ENCODE measurements at places on chromosomes 3 and 15.

DNA sequence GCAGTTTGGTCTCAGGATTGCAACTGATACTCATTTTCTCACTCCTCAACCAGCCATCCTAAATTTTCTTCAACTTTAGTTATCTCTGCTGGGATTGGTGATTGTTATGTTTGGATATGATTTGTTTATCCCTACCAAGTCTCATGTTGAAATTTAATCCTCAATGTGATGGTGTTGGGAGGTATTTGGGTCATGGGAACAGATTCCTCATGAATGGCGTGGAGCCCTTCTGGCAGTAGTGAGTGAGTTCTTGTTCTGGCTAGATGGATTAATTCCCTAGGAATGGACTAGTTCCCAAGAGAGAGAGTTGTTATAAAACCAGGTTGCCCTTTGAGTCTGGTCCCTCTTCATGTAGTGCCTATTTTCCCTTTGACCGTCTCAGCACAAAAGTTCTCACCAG is 399.9 kb downstream of the SQOR start:
- no peak for DNase-seq

DNA sequence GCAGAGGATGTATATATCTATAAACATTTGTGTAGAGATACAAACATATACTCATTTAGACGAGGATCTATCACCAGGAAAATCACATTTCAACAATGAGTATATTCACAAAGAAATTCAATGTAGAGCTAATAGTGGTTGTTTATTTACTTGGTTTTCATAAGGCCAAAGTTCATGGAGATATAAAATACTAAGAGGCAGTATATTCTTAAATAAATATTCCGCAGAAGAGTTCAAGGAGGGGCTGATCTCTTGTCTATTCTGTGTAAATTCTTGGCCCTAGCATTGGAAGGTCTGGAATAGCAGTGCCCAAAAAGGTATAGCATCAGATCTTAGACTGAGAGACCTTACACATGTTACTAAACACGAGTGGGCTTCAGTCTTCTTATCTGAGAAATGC is 122.1 kb downstream of the EDEM1 start:
- no peak for DNase-seq

DNA sequence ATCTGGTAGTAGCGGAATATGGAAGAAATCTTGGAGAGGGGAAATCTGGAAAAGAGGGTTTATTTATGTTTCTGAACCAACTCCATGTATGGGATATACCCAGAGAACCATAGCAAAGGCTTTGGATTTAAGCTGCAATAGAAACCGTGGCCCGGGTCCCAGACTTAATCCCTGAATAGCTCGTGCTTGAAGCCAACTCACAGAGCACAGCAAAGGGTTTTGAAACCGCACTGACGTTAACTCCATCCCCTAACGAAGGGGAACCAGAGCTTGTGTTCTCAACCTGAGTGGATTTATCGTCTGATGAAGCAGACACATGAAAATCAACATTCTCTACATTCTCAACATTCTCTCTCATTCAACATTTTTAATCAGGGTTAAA is 154.6 kb downstream of the APBA2 start:
- DNase-seq: no peak

DNA sequence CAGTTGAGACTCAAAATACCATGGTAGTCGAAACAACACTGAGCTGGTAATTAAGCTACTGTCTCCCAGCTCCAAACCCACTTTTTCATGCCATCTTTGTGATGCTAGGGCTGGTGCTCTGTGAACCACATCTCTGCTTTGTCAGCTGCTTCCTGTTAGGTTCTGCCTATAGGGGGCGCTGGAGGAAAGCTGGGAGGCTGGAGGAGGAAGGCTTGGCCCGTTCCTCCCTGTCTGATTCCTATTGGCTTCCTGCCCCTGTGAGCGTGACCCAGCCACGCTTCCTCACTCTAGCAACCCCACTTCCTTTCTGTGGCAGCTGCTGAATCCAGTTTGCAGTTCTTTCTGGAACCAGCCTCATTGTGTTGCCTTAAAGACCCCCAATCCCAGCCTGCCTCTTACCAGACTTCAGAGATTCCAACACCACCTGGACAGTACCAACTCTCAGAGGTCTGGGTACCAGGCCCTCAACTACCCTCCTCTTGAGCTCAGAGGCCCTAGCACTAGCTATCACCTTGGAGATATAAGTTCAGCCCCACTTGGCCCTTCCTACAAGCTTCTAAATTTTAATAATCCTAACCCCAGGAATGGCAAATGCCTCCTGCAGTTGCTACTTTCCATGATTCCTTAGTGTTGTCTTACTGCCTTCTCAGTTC is 120.9 kb downstream of the ERC2 start:
- DNase-seq: no peak

DNA sequence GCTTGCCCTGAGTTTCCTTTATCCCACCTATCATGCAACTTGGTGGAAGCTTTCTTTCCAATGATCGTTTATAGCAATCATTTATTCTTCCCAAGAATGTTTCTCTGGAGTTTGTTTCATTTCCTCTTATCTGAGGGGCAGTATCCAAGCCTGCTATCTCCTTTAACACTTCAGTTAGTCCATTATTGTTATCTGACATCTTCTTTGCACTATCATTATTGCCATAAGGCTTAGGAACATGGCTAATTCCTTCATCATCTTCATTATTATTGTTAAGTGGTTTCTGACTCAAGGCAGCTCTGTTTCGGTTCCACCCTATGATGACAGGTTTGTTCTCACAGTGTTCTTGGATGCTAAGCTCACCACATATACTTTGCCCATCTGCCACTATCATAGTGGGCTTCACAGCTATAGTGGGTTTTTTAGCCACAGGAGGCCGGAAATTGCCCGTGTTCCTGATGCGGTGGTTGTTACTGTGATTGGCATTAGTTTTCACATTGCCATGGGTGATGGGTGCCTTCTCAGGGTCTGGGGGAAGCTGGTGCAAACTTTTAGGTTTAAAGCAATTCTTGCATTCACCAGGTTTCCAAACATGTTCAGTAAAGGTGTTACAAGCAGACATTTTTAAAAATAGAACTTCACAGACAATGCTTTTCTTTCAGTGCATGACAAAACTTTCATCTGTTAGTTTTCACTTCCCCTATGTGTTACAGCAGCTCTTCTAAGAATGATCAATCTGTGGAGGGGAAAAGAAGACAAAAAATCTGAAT is 110.6 kb upstream of the TSPAN3 start:
- no peak for DNase-seq

- DNase-seq: peak; percentile 68
Observed at GRCh38 chr3:61848885-61849284, 287.5 kb downstream of the PTPRG start.

GRCh38 chr15:59904450-59905135 is 99.5 kb upstream of the FOXB1 start:
- DNase-seq: no peak

- DNase-seq: no peak
Observed at GRCh38 chr3:40445880-40446279, 11.3 kb upstream of the RPL14 start.

DNA sequence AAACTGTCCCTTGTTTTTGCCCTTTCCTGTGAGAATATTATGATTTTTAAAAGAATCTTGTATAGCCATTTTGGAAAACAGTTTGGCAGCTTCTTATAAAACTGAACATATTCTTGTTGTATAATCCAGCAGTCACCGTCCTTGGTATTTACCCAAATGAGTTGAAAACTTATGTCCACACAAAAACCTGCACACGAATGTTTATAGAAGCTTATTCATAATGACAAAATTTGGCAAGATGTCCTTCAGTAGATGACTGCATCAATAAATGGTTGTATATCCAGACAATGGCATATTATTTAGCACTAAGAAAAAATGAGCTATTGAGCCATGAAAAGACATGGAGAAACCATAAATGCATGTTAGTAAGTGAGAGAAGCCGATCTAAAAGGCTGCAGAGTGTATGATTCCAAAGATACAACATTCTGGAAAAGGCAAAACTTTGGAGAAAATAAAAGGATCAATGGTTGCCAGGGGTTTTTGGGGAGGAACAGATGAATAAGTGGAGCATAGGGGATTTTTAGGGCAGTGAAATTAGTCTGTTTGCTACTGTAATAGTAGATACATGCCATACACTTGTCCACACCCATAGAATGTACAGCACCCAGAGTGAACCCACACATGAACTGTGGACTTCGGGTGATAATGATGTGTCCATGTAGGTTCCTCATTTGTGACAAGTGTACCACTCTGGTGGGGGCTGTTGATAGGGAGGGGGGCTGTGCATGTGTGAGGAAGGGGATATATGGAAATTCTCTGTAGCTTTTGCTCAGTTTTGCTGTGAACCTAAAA is 31.7 kb downstream of the LIMD1 start:
- DNase-seq: no peak

DNA sequence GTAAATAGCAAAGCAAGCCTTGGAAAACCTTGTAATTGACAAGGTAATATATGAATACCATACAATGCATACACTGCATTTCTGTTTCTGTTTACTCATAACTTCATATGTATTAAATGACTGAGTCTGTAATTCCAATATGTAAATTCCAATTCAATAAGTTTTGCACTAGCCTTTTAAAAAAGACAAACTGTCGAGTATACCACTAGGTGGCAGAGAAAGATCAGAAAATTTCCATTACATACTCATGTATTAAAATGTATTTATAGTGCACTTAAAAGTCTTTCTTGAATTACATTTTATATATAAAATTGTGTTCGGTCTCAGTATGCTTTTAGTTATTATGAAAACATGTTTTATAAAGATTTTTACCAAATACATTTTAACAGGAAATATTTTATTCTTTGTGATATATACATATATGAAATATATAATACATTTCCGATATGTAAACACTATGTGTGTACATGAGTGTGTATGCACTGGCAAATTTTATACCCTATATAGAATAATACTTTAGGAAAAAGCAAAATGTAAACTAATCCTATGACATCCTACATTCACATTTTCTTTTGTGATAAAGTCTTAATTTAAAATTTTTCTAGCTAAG is 216.8 kb downstream of the VGLL3 start:
- no peak for DNase-seq

GRCh38 chr15:85381850-85382751 is 1.7 kb downstream of the AKAP13 start:
- no peak for DNase-seq

DNA sequence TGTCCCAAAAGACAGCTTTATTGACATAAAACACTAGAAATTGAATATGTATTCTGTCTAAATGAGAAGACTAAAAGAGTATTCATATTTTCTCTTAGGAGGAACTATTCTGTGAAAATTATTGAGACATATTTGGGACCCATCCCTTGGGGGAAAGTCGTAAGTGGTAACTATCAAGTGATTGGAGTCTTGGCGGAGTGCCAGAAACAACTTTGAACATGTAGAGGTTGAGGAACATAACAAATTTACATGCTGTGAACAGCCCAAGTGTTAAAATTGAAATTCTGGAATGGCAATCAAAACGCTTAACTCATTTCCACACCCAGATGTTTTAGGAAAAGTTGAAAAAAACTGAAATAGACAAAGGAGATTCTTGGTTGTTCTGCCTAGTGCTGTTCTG is 1034.6 kb downstream of the NSUN3 start:
- DNase-seq: no peak
